ENCODE measurements at places on chromosomes 7 and 10. TPM values are rescaled to one million over a fixed set of nuclear protein-coding genes. Genes with fewer than 3 reads are reported as not detected.

ATRNL1 gene
- 0.12 TPM for total RNA-seq

CFAP58 gene
- total RNA-seq, result 0.31 TPM

TLX1 gene
- total RNA-seq, result not detected

STAG3 gene
- total RNA-seq, result 20.9 TPM

ZC3HAV1 gene
- 99.6 TPM for total RNA-seq
